Myocyte (in vitro differentiated cells): ENCODE measurements at places on chromosomes 2 and 18. TPM values are rescaled to one million over a fixed set of nuclear protein-coding genes. Genes with fewer than 3 reads are reported as not detected.

The PDCL3 gene
- total RNA-seq = 20.7 and 33.7 TPM in 2 replicates

The UGT1A5 gene
- total RNA-seq = not detected in 2 replicates

- no peak for DNase-seq
These were observed 24.5 kb downstream of the MC2R start for GRCh38 chr18:13890761-13891361.

GRCh38 chr2:190840569-190841172 lies 40.0 kb upstream of the GLS start:
- DNase-seq = no peak

DNA sequence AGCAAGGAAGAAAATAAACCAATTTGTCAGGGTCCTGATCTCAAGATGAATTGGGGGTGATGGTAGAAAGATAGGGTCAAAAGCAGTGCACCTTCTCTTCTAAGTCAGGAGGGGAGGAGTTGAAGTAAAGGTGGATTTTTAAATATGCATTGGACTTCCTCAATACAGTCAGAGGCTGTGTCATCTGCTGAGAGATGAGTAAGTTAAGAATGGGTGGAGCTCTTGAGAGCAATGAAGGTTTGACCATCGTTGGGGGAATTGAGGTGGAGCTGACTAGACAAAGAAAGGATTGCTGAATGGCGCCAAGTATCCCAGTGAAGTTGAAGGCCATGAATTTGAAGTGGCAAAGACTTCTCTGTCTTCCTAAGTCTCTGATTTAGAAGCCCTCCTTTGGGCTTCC lies 18.4 kb upstream of the CPO start:
- DNase-seq = no peak
